Ecto neural progenitor cell (in vitro differentiated cells): ENCODE measurements at places on chromosomes 5 and 9.

- DNase-seq: no peak
These were observed 602.9 kb downstream of the CSNK1G3 start for GRCh38 chr5:124114911-124115310.

GRCh38 chr5:57503433-57503832, 20.8 kb upstream of the ACTBL2 start:
- DNase-seq: no peak

DNA sequence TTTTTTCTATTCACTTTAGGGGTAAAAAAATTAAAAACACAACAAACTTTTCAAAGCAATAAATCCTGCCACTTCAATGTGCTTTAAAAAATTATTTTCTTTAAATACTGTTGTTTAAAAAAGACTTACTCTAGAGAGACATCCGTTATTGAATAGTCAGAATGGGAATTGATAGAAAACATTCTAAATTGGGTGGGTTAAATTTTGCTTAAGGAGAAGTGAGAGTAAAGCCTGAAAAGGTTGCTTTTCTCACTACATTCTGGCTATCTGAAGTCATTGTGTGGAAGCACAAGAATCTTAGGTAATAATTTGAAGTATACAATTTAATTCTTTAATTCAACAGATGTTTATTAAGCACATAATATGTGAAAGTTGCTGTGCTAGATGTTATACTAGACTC, 509.3 kb downstream of the NR2F1-AS1 start:
- DNase-seq: no peak

GRCh38 chr9:86836797-86837196, 110.5 kb downstream of the GAS1 start:
- no peak for DNase-seq

GRCh38 chr5:137329586-137330296, 169.4 kb downstream of the SPOCK1 start:
- DNase-seq: no peak

DNA sequence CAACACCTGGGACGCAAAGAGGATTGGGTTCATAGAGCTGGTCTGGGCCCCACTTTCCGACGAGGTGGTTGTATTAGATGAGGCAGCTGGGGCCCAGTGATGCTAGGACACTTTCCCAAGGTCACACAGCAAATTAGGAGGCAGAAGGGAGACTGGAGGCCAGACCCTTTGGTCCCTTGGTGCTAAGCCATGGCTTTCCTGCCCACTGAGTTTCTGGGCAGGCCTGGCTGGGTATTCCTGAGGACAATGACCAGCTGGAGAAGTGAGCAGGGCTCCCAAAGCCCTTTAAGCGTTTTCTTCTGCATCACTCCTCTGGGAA, 66.2 kb downstream of the PSD2 start:
- no peak for DNase-seq
